ENCODE measurements at places on chromosomes 5 and 9.

GRCh38 chr5:96226941-96227552 lies 206.0 kb downstream of the PCSK1 start:
- no peak for DNase-seq

DNA sequence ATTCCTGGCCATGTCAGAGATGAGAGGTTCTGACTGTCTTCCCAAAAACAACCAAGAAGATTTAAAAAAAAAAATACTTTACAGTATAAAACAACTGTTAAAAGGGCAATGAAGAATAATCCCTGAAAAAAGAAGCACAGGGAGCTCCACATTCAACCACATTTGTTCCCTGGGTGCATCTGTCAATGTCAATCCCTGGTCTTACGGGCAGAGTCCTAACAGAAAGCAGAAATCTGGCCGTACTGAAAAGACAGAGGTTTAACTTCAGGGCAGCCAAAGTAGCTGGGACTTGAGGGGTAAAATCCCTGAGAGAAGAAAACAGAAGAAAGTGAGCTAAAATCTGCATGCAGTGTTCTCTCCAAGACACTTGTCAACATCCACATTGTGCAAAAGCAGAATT lies 76.6 kb downstream of the RICTOR start:
- no peak for DNase-seq

DNA sequence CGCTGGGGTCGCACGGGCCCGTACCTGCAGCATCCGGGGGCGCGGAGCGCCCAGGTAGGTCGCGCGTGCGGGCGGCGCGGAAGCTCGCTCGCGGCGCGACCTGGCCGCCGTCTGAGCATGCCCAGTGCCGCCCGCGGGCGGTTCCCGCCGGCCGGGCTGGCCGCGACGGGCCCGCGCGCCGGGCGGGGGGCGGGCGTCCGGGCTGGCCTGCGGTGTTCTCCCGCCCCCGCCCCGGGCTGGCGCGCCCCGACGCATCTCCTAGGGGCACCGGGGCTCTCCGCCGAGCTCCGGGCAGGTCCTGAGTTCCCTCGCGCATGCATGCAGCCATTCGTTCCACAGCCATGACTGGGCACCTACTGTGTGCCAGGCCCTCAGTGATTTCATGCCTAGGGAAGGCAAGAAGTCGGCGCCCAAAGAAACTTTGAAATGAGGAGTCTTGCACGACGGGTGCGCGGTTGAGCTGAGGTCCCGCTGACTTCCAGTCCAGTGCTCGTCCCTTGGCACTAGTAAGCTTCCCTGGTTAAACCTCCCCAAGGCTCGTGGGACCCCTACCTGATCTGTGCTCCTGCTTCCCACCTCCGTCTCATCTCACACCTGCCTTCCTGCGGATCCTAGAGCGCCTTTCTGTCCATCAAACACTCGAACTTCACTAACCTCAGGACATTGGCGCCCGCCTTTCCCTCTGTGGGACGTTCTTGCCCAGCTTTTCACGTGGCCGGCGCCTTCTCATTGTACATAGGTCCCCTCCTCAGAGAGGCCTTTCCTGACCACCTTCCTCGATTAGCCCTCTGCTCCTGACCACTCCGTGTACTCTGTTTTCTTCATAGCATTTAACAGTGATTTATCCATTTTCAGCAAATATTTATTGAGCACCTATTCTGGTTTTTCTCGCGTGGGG lies at the start of gene PTPN3:
TSS of gene PTPN3 (minus strand) at position 113 of the 898 bp plus-strand sequence. CDS start 34,873 bp downstream, outside the sequence.
- DNase-seq: no peak

DNA sequence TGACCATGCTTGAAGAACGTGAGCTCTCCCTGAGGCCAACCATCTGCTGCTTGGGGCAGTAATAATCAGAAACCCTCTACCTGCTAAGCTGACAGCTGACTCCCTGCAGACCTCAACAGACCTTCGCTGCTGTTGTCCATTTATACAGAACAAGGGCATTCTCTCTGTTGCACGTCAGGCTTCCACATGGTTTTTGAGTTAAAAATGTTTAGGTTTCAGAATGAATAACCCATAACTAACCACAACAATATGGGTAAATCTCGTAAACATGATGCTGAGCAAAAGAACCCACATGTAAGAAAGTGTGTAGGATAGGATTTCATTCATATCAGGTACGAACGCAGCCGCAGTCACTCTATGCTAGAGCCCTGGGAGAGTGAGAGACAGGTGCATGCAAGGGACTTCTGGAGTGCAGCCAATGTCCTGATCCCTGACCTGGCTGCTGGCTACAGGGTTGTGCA lies 348.5 kb downstream of the MED10 start:
- DNase-seq: no peak

GRCh38 chr5:144712090-144712489 lies 541.4 kb downstream of the KCTD16 start:
- peak; percentile 80 for DNase-seq

- DNase-seq: peak; percentile 47
These were observed 73.4 kb upstream of the PPARGC1B start for GRCh38 chr5:149656576-149657182.

DNA sequence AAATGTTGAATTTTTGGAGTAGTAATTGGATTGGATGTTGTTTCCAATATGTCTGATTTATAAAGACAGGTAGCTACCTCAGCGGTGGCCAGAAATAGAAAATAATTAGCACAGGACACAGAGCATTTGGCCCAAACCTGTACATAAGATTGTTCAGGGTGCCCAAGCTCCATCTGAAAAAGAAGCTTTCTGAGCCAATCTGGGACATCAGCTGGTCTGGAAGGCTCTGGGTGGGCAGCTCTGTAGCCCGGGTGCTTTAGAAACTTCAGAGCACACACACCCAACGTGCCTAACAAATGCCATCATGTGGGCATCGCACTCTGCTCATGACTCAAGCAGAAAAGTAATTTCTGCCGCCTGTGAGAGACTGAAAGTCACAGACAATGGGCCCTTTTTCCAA lies 460.7 kb downstream of the ICE1 start:
- no peak for DNase-seq

- DNase-seq: no peak
These were observed 193.9 kb downstream of the MED10 start for GRCh38 chr5:6184481-6184880.

GRCh38 chr5:4758996-4759395 lies 381.1 kb upstream of the ADAMTS16 start:
- DNase-seq: no peak

- DNase-seq: no peak
These were observed 152.3 kb downstream of the MAPKAP1 start for GRCh38 chr9:125554726-125555125.

Data from Kasumi-1 (cell line).